ENCODE measurements at places on chromosomes 4 and X.

DNA sequence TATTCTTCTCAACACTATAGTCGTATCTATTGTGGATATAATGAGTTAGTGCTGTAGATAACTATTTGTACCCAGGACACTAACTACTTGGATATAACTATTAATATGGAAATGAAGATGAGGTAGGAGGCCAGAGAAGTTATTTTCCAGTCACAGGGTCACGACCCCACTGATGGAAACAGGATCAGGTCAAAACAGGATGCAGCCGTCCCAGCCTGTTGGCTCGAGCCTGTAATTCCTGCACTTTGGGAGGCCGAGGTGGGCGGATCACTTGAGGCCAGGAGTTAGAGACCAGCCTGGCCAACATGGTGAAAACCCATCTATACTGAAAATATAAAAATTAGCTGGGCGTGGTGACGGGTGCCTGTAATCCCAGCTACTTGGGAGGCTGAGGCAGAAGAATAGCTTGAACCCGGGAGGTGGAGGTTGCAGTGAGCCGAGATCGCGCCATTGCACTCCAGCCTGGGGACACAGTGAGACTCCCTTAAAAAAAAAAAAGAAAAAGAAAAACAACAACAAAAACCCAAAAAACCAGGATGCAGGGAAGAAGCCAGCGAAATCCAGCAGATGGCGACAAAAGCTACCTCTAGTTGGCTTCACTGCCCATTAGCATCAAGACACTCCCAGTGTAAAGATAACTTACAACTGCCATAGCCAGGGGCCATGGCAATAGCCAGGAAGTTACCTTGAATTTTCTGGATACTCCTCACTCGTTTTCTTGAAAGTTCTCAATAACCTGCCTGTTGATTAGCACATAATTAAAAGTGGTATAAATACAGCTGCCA is 37.9 kb upstream of the NKAP start:
- DNase-seq = peak; percentile 3

DNA sequence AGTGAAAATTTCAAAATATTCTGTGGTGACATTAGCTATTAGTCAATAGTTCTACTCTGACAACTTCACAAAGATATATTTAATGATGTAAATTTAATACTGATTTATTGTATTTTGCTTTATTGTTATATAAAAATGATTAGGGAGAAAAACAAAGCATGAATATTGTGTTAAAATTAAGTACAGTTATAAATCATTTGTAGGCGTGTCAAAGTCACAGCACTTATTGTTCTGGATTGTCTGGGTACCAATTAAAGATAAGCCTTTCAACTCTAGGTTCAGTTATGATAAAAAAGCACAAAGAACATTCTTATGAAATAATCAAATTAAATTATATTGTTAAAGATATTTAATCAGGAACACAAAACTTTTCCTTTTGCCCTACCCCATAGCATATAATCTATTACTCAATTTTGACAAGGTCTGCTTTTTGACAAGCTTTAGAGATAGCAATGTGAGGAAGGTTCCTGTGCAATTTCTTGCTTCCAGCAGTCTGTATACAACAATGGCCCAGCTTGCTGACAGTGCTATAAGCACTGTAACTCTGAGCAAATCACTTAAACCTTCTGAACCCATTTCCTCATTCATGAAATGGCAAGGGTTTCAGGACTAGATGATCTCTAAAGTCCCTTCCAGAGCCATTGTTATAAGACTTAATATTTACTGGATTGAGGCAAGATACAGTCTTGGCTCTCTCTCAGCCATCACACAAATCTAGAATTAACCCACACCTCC is 910.3 kb upstream of the LCORL start:
- no peak for DNase-seq

DNA sequence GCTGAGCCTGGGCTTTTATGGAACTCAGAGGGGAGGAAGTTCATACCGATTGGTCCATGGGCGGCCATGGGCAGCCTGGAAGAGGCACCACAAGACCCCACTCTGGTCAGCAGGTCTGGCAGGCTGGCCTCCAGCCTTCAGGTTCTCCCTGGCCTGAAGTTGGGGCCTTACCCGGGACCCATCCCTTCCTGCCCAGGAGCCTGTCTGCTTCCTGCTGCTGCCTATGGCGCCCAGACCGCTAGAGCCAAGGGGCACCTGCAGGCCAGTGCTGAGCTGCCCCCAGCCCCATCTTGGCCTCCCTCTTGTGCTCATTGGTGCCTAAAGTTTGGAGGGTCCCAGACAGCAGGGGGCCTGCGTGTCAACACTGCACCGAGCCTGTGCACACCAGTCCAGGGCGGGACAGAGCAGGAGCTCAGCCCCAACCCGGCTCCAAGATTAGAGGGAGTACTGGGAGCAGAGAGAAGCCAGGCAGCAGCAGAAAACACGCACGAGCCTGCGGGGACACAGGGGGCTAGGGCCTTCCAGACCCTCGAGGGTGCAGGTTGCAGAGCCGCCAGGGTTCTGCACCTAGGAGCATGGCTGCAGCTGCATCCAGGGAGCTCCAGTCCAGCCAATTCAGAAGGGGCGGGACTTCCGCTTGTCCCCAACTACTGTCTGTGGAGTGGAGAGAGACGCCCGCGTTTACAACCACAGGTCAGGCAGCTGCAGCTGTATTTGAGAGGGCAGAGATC is 30.7 kb upstream of the ZNF280C start:
- DNase-seq = no peak

DNA sequence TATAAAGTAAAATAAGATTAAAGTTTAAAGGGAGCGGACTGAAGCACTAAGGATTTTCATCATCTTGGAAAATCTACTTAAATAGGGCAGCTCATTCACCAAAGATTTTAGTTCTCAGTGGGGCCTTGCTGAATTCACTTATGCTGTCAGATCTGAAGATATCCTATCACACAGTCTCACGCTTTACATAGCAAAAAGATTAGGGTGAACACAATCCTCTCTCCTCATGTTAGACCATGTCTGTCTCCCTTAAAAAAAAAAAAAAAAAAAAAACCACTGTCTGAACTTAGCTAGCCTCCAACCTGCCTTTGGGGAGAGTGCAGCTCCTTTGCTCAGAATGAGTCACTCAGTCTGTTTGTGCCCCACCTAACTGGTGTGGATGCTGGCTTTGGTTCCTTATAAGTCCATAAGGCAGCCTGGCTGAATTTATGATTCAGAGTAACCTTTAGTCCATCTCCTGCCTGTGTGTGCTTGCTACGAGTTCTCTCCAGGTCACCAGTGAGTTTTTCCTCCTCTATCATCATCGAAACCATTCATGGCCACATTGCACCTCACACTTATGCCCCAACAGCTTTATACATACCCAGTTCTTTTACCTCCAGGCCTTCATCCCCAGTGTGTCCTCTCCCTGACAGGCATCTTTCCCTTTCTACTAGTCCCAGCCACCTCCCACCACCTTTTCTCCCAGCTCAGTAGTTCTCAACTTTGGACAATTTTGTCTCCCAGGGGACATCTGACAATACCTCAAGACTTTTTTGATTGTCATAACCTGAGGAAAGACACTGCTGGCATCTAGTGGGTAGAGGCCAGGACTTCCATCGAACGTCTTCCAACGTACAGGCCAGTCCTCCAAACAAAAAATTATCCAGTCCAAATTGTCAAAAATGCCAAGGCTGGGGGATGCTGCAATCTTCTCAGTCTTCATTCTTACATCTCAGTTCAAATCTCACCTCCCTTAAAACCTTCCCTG is 220.7 kb upstream of the EMCN start:
- DNase-seq = peak; percentile 68

GRCh38 chrX:133983256-133983973 is 2.0 kb downstream of the GPC3 start:
- DNase-seq = no peak

DNA sequence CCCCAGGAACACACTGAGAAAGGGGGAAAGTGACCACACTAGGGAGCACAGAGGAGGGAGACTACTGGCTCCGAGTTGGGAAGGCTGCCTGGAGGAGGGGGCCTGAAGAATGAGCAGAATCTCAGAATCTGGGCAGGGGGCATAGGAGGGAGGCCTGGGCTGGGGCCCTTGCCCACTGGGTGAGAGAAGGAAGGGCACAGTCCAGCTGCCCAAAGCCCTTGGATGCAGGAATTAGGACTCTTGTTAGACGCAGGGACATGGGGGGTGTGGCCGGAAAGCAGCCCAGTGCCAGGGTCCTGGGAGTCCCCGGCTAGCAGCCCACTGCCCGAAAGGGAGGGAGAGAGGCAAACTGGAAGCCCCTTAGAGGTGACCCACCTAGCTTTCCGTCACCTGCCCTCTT is 1.9 kb upstream of the DUSP9 start:
- no peak for DNase-seq

- DNase-seq = no peak
Measured at GRCh38 chrX:49247916-49248811, 12.9 kb downstream of the CCDC22 start.

GRCh38 chr4:167897116-167897515 is 195.2 kb upstream of the ANXA10 start:
- peak; percentile 62 for DNase-seq

GRCh38 chrX:66504481-66504880 is 134.4 kb downstream of the EDA2R start:
- no peak for DNase-seq

DNA sequence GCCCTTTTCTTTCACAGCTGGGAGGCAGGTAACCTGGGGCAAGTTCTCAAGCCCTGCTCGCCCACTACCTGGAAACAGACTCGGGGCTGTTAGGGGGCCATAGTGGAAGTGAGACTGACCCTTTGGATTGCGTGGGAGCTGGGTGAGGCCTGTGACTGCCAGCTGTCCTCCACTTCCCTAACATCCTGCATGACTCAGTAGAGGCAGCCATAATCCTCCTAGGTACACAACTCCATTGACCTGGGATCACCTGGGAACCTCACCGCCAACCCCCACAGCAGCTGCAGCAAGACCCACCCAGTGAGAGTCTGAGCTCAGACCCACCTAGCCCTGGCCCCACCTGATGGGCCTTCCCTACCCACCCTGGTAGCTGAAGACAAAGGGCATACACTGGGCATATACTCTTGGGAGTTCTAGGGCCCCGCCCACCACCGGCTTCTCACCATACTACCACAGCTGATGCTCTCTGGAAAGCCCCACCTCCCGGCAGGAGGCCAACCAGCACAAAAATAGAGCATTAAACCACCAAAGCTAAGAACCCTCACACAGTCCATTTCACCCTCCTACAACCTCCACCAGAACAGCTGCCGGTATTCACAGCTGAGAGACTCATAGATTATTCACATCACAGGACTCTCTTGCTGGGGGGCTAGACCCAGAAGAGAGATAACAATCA is 61.1 kb upstream of the DCTD start:
- peak; percentile 28 for DNase-seq

- peak; percentile 6 for DNase-seq
Measured at GRCh38 chr4:113181289-113182007, 132.0 kb downstream of the ANK2 start.

GRCh38 chrX:123184219-123184865 is at the start of gene GRIA3:
Gene GRIA3, plus strand, starts transcription at chrX:123184278. Its CDS starts 258 bp downstream, at chrX:123184536.
- DNase-seq = peak; percentile 83

Measured in AG10803 (cell line).